ENCODE measurements at places on chromosomes 5 and 9.

- DNase-seq = peak; percentile 73
Observed at GRCh38 chr5:80672140-80672736, 17.5 kb upstream of the DHFR start.

- no peak for DNase-seq
Observed at GRCh38 chr5:132592521-132592920, 35.7 kb downstream of the RAD50 start.

- peak; percentile 52 for DNase-seq
Observed at GRCh38 chr5:32278406-32278805, 34.3 kb downstream of the MTMR12 start.

DNA sequence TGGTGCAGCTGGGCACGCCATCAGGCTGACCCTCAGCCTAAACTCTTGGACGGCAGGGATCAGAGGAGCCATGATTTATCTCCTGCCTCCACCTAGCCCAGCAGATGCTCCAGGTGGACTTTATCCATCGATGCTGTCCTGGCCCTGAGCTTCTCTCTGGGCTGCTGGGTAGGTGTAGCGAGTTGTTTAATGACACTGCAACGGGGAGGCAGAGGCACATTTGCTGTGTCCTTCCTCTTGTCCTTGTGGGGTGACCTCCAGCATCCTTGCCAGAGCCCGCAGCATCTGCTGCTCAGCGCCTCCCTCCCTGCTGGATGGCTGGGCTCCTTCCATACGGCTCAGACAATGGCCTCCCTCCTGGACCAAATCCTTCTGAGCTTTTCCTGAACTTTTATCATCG lies 103.1 kb upstream of the IRX4 start:
- DNase-seq = no peak

GRCh38 chr9:138009803-138010690 lies 132.5 kb downstream of the CACNA1B start:
- no peak for DNase-seq

DNA sequence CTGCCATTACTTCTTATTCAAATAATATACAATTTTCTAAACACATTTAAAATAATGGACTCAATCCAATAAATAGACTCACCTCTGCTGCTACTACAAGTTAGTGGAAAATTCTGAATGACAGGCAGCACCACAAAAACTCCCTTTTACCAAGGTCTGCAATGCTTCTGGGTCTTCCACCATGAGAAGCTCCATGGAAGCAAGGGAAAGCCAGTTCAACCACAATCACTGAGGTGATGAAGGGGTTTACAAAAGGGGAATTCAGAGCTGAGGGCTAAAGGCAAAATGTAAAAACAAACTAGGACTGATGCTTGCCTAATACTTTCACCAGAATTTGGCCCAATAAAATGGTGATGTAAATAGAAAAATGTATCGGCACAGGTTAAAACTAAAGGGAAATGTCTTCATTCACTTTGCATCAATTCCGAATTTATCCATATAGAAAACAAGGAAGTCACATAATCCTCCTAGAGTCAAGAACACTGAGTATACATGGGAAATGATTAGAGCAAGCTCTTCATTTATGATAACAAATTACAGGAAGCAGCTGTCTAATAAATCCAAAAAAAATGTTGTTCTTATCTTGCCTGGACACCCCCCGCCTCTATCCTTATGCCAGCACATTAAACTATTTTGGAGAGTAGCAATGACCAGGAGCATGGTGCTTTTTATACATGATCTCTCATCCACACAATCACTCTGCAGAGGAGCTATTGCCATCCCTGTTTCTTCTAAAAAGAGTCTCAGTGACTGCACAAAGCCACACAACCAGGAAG lies 66.3 kb upstream of the NFIB start:
- DNase-seq = no peak

DNA sequence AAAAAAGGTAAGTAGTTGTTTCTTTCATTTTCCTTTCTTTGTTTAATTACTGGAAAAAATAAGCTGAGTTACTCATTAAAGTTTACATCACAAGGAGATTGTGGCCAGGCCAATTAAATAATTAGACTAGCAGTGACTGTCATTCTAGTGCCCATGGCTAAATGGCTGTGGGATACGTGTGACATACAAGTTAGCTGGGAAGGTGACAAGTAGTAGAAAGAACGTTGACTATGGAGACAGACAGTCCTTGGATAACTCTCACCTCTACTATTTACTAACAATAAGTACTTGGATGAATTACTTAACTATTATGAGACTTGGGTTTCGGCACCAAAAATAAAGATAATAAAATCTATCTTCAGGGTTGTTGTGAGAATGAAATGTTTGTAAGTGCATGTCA lies 7.0 kb upstream of the LOX start:
- DNase-seq = no peak

- DNase-seq = no peak
Observed at GRCh38 chr5:146897061-146897460, 18.5 kb upstream of the PPP2R2B start.

DNA sequence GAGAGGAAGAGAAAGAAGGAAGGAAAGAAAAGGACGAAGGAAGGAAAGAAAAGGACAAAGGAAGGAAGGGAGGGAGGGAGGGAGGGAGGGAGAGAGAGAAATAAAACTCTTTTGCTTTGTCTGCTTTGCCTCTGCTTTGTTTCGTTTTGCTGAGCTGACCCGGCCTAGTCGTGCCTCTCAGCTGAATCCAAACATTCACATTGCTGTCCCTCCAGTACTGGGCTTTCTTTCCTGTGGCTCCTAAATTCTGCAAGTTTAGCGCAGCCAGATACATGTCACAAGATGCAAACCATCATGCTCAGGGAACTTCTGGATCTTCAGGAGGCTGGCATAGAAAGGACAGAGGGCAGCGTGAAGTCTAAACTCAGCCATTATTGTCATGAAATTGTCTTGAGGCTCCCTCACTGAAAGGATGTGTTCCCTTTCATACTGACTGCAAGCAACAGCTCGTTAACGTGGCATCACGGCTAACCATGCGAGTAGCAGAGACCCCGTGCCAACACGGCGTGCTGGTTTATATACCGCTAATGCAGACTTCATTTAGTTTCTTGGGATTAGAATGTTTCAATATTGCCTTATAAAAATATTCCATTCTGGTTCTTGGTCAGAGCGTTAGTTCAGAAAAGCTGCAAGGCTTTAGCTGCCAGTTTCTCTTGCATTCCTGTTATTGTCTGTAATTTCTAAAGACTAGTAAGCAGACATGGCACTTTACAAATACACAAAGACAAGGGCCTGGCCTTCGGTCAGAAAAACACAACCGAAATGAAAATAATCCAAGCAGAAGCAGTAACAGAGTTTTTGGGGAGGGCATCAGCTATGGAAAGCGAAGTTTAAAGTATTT lies 94.2 kb downstream of the TMEM174 start:
- peak; percentile 41 for DNase-seq

GRCh38 chr5:124634741-124635323 lies 111.6 kb downstream of the ZNF608 start:
- DNase-seq = peak; percentile 34

- no peak for DNase-seq
Observed at GRCh38 chr5:76371960-76372322, 31.1 kb upstream of the IQGAP2 start.

DNA sequence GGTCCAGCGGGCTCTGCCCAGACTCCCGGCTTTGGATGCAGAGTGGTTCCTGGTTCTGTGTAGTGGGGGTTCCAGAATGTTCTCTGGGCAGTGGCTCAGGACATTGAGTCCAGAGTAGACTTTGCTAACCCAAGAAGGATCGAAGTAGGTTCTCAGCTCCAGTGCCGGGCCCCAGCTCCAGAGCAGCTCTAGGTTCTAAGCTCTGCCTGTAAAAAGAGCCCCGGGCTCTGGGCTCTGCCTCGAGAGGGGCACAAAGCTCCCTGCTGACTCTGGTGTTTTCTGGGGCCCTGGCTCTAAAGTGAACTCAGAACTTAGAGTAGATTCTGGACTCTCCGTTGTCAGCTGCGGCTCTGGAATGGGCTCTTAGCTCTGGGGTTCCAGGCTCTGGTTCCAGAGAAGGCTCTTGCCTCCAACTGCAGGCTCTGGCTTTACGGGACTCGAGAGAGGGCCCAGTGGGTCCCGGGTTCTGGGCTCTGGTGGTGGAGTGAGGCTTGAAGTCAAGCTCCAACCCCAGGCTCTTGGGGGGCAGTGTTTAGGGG lies 414 bp downstream of the WDR38 start:
- DNase-seq = no peak

GRCh38 chr5:110590187-110590586 lies 136.3 kb downstream of the TMEM232 start:
- peak; percentile 33 for DNase-seq

GRCh38 chr5:8641786-8642505 lies 773.0 kb downstream of the MTRR start:
- no peak for DNase-seq

GRCh38 chr5:132481596-132482211 lies 8.9 kb downstream of the IRF1 start:
- no peak for DNase-seq

- DNase-seq = no peak
Observed at GRCh38 chr9:33041432-33042188, 16.5 kb downstream of the DNAJA1 start.

- DNase-seq = no peak
Observed at GRCh38 chr5:11897781-11898180, 6.5 kb downstream of the CTNND2 start.

DNA sequence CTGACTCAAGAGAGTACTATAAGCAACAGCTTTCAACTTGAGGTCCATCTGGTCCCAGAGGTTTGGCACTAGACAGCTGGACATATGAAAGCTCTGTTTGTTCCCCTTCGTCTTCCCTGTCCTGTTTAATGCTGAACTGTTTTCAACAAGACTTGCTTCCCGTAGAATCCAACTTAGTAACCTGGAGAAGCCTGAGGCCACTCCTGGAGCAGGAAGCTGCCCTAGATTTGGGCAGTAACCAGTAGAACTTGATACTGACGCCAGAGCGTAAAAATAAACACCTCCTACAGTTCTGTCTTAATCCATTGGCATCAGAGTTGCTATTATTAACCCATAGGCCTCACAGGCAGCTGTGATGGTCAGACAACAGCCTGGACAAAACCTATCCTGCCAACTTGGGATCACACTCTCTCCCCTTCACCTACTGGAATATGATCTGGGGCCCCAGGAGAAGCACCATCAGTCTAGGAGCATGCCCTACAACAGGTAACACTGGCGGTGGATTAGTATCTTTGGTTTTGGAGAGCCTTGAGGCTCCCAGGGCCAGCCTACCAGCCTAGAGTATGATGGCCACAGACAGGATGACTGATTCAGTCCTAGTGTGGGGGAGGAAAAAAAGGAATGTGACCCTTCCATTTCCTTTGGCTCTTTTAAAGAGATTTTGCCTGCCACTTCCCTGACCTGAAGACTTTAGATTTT lies 29.2 kb downstream of the RUSC2 start:
- peak; percentile 85 for DNase-seq

Data from fibroblast of skin of back (primary cell).